ENCODE measurements at places on chromosomes 1 and 21.

DNA sequence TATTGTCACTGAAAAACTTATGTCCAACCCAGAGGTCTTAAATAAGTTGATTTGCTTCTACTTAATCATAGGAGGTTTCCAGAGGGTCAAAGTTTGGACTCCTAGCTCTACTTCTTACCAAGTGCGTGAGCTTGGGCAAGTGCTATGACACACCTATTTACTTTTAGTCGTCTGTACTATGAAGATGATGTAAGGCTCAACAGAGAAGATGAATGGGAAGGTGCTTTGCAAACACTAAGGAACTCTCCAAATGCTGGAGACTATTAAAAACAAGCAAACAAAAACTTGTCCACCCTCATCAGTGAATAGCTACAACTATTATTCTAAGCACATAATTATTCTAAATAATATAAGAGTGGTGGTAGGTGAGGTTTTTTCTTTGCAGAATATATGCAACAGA lies 232.3 kb upstream of the USP24 start:
- no peak for DNase-seq

DNA sequence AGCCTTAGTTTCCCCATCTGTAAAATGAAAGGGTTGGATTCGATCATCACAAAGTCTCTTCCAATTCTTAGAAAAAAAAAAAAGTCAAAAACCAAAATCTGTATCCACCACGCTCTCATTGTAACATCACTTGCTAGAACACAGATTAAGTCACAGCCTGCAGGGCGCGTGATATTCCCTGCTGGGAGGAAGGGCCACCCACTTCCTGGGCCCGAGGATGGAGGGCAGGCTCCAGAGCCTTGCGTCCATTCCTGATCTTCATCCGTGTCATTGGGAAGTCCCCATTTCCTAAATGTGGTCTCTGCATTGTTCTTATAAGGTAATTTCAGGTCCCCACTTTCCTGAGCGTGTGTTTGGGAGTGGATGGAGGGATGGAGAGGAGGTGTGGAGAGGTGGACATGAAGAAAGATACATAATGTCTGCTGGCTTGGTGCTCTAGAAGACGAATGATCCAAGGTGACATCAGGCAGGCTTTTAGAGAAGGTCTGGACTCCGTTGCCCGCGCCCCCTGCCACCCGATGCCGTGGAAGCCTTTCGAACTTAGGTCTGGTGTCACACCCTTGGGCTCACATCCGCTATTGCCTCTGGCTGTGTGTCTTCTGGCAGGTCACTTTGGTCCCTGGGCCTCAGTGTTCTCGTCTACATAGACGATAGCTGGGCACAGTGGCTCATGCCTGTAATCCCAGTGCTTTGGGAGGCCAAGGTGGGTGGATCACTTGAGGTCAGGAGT lies 56.1 kb downstream of the ATP5PO start:
- DNase-seq: no peak

- no peak for DNase-seq
Observed at GRCh38 chr1:207248544-207249198, 72.8 kb upstream of the CD55 start.

GRCh38 chr1:207025146-207025880 lies 7.2 kb downstream of the C1orf116 start:
- no peak for DNase-seq

- no peak for DNase-seq
Observed at GRCh38 chr1:159913451-159914192, 11.7 kb downstream of the TAGLN2 start.

GRCh38 chr1:231364192-231364591 lies 26.1 kb downstream of the SPRTN start:
- no peak for DNase-seq

GRCh38 chr21:31945546-31945945 lies 72.7 kb downstream of the HUNK start:
- DNase-seq: no peak

- no peak for DNase-seq
Observed at GRCh38 chr1:76668046-76668445, 199.2 kb upstream of the ST6GALNAC5 start.

DNA sequence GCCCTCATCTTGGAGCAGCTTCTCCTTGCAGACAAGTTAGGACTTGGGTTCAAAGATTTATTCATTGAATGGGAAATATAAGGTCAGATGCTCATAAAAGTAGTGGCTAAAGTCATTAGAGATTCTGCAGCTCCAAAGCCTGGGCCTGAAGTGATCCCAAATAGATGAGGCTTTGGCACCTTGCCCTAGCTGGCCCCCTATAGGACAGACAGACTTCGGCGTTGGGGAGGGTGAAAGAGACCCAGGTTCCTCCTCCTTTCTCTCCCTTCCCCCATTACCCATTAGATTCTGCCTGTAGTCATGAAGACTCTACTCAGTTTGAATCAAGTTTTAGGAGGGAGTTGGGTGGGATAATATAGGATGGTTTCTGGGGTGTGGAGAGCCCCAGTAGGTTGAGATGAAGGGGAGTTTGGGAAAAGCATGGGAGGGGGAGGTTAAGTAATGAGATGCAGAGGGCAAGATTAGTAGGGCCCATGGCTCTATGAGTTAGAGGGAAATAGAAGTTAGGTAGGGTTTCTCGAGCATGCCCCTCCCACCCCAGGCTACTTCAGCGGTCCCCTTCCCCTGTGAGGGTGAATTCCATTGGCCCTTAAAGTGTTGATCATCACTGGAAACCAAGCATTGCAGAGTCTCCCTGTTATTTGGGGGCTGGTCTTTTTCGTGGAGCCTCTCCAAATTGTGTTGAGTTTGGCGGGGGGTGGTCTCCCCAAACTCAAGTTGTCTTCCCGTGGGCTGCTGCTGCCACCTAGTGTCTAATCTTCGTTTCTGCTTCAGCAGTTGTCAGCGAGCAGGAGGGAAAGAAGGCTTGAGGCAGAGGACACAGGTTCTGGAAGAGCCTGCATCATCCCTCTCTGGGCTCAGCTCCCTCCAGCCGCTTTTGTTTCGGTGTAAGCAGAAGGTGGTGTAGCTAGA lies 2.1 kb upstream of the AHDC1 start:
- DNase-seq: no peak

DNA sequence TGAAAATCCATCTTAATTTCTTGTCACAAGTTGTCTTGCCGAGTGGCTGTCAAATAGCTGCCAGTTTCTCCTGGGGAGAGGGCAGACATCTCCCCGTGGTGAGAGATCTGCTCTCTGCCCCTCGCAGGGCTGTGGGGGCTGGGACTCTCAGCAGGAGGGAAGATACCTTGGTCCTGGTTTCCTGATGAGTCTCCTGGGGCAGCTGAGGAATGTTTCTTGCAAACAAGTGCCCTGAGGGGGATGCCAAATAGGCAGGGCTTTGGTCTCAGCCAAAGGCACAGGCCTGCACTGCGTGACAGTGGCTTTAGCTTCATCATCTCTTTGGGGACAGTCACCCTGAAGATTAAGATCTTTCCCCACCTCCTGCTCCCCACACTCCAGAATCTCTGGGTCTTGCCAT lies 40.9 kb downstream of the SYT6 start:
- no peak for DNase-seq

GRCh38 chr1:179155615-179156014 lies 73.7 kb downstream of the TOR3A start:
- DNase-seq: no peak

DNA sequence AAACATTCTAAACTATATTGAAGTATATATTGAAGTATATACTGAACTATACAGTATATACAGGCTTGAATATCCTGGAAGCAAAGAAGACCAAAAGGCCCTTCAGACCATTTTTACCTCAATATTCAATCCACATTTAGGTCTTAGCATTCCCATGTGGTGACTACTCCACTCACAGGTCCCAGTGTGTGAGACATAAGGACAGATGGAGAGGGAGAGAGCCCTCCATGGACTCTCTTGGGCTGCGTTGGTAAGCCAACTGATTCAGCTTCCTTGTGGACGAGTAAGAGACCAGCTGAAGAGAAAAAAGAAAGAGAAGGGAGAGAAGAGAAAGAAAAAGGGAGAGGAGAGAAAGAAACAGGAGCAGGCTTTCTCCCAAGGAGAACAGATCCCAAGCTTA lies 37.3 kb upstream of the ZRANB2 start:
- DNase-seq: no peak

- peak; percentile 45 for DNase-seq
Observed at GRCh38 chr1:51627672-51628071, 10.8 kb downstream of the OSBPL9 start.

GRCh38 chr1:117045644-117046043 lies 14.5 kb upstream of the TTF2 start:
- DNase-seq: no peak

DNA sequence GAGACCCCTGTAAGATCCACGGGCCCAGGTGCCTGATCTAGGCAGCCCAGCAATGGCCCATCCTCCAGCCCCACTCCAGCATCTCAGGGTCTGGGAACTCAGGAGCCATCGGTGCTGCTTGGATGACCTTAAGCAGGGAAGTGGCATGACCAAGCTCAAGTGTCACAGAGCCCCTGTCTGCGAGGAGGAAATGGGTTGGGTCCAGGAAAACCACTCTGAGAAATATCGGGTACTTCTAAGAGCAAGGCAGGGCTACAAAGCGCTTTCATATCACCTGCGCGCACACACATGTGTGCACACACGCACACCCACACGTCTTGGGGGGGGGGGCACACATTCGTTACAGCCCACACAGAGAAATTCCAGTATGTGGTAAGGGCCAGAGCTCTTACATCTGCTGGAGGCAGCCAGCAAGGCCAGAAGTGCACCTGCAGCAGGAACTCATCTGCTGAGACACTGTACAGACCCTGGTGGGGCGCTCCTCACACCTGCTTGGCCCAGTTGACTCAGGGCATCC lies 32.6 kb upstream of the SPOCD1 start:
- no peak for DNase-seq

DNA sequence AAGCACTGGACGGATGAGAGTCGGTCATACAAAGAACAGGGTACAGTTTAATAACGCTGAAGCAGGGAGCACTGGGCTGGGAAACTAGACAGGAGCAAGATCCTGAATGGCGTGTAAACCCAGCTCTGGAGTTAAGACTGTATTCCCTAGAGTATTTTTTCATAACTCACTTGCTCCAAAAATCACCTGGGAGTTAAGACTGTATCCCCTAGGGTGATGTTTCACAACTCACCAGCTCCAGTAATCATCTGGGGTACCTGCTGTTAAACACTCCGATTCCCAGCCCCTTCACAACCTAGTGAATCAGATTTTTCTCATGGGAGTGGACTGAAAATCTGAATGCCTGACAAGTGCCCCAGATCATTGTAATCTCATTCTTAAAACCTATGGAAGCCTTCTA lies 123.2 kb downstream of the MAB21L3 start:
- DNase-seq: no peak

GRCh38 chr21:46393451-46393940 lies 65.2 kb upstream of the DIP2A start:
- DNase-seq: no peak

- DNase-seq: no peak
Observed at GRCh38 chr1:166869318-166870099, 6.6 kb downstream of the TADA1 start.

GRCh38 chr1:157124855-157125254 lies 13.3 kb downstream of the ETV3 start:
- DNase-seq: no peak

DNA sequence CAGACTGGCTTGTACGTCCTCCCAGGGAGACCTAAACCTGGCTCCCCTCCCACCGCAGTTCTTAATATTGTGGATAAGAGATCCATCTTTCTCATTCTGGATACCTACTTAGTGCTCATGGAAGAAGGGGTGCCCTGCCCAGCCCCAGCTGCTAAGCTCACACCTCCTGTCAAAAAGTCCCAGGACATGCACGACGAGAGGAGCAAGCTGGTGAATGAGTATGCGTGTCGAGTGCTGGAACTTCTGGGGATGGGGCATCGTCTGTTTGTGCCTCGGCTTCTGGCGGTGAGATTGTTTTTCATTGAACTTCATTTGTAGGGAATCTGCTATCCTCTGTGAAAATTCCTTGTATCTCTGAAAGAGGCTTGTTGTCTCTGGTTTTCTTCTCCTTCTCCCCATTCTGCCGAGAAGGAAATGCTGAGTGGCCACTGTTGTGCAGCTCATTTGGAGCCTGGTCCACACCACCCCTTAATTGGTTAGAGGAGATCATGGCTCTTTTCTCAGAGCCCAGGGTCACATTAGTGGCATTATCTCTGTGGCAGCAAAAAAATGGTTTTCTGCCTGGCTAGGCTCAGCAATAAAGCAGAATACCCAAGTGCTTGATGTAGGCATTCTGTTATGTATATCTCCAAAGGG lies 199.4 kb upstream of the CACYBP start:
- DNase-seq: peak; percentile 52

DNA sequence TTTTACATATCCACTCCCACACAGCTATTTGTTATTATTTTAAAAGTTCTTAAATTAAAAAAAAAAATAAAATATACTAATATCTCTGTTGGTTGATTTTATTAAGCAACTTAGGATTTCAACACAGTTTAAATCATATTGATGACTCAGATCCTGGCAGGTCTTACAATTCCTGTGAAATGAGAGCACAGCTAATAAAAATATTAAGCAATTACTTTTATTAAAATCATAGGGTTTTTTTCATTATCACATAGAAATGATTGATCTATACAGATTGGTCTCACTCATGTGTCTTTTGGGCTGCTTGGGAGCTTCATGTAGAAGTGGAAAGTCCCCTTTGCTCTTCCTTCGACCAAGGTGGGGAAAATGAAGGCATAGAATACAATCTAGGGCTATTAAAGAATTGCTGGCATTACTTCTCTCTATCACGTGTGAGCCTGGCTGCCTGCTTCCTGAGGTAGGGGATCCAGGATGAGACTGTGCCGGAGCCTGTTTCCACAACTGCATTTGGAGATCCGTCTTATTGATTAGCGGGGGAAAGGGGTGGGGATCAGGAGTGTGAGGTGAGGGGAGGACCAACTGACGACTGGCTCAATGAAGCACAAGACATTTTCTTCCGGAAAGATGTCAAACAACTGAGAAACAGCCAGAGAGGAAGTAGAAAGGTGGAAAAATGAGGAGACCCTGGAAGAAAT lies 858.0 kb downstream of the USP25 start:
- peak; percentile 57 for DNase-seq

DNA sequence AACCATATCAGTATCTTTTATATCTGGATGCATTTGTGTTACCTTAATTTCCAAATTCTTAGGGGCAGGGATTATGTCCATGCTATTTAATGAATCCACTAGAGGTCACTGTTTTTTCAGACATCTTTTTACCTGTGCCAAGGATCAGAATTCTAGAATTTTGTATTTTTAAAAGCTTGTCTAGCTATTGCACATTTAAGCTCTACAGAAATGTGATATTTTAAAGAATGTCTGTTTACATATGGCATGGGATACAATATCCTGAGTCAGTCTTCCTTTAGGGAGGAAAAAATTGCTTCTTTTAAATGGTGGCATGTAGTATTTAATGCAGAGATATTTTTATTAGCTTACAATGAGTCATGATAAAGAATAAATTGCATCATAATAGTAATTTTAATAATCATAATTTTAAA lies 11.3 kb downstream of the RPAP2 start:
- no peak for DNase-seq

GRCh38 chr1:235745503-235746136 lies 96.0 kb upstream of the GNG4 start:
- DNase-seq: no peak

GRCh38 chr1:86695400-86695799 lies 9.0 kb upstream of the SH3GLB1 start:
- no peak for DNase-seq
